Fibroblast of lung (primary cell): ENCODE measurements at places on chromosomes 13 and 19.

DNA sequence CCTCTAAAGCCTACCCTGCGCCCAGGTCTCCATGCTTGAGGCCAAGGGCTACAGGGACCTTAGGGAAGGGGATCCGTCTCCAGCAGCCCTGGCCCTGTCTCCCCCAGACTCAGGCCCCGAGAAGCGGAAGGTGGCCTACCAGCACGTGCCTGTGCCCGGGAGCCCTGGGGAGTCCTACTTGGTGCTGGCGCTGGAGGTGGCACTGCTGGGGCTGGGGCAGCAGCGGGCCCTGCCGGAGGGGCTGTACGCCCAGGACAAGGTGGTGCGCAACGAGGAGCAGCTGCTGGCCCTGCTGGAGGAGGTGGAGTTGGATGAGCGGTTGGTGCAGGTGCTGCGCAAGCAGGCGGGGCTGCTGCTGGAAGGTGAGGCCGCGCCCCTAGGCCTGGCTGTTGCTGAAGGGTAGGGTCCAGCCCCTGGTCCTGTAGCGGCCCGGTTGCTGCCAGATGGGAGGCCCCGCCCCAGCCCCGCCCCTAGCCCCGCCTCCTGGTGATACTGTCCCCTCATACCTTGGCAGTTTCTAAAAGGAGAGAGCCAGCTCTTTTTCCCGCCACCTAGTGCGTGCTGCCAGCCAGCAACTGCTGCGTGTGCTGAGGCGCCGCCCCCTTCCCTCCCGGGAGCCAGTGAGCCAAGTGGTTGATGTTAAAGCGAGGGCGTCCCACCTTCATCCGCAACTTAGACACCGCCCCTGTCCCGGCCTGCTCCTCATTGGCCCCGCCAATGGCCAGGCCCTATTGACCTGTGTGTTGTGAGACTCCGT is 22.6 kb downstream of the ZSWIM4 start:
- no peak for DNase-seq

DNA sequence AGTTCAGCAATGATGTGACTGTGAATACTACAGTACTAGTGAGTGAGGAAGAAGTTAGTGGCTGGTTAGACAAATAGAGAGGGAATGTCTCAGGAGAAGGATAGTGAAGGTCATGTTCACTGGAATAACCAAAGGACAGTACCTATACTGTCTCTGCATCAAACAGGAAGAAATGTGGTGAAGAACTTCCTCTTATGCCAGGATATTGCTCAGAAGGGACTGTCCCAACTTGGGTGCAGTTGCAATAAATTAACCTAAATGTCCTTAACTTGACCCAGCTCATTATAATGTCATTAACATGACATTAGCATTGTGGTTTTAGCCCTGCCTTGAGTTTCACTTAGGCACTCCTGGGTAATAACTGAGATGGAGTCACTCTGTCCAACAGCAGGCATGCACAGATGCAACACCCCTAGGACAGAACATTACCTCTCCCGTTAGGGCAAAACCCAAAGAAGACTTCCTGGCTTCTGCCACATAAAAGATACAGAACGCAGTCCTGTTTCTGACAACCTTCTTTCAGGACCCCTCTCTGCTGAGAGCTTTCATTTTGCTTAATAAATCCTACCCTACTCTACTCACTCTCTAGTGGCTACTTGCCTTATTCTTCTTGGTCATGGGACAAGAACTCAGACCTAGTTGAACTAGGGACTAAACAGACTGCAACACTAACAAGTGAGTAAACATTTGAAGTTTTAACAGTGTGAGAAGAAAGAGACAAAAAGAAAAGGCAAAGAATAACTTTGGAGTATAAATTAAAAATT is 1591.6 kb upstream of the MIR17HG start:
- DNase-seq, result no peak

DNA sequence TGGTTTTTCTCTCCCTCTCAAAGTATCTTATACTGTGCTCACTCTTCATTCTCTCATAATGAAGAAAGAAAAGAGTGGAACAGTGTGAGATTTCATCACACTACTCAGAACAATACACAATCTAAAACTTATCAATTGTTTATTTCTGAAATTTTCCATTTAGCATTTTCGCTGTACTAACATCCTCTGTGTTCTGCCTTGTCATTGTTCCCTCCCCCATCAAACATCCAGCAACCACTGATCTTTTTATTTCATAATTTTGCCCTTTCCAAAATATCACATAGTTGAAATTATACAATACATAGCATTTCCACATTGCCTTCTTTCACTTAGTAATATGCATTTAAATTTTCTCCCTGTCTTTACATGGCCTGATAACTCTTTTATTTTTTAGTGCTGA is 658.7 kb downstream of the SLITRK1 start:
- no peak for DNase-seq

DNA sequence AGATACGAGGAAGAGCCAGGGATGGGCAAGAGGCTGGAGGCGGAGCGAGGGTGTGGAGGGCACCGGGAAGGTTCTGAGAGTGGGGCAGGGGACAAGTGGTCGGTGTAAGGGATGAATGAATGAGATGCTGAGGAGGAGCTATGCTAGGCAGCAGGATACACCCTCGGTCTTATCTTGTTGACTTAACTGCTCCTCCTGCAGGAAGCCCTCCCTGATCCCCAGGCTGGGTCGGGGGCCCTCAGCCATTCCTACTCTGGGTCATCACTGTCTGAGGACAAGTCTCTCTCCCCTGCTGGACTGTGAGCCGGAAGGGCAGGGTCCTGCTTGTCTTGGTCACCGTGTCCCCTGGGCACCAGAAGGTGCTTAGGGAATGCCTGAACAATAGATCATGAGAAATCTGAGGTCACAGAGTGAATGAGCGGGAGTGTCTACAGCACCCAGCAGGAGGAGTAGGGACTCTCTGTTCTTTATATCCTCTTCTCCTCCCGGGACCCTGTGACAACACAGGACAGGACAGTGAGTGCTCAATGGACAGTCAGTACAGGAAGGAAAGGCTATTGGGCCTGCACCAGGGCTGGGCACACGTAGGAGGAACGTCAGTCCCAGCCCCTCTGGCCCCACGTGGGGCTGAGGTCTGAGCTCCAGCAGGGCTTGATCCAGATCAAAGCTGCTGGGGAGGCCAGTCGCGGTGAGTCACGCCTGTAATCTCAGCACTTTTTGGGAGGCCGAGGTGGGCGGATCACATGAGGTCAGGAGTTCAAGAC is 6.5 kb downstream of the NKPD1 start:
- peak; percentile 84 for DNase-seq

- DNase-seq, result no peak
Observed at GRCh38 chr19:49744946-49745381, 18.1 kb downstream of the TSKS start.

GRCh38 chr13:98364647-98365046 is 187.6 kb upstream of the RNF113B start:
- DNase-seq, result no peak

DNA sequence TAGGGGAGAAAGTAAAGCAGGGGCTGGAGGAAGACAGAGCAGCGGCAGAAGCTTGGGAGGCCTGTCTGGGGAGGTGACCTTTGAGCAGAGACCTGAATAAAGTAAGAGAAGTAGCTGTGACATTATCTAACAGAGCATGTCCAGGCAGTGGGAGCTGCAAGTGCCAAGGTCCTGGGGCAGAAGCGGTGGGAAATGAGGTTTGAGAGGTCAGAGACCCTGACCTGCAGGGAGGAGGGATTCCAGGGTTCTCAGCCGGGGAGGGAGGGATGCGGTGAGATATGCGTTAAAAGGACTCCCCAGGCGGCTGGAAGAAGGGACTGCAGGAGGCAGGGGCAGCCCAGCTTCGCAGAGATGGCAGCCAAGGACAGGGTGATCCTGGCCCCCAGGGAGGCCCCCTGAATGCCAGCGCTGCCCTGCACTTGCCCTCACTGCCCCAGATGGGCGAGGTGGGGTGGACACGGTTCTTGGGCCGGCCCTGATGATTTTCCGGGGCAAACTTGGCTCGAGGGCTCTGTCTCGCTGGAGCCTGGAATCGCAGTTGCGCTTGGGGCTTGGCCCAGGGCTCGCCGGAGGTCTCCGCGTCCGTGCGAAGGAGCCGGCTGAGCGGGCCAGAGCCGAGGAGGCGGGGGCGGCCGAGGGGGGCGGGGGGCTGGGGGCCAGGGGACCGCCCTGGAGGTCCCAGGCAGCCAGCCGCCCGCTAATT is 3.2 kb downstream of the CRLF1 start:
- no peak for DNase-seq

DNA sequence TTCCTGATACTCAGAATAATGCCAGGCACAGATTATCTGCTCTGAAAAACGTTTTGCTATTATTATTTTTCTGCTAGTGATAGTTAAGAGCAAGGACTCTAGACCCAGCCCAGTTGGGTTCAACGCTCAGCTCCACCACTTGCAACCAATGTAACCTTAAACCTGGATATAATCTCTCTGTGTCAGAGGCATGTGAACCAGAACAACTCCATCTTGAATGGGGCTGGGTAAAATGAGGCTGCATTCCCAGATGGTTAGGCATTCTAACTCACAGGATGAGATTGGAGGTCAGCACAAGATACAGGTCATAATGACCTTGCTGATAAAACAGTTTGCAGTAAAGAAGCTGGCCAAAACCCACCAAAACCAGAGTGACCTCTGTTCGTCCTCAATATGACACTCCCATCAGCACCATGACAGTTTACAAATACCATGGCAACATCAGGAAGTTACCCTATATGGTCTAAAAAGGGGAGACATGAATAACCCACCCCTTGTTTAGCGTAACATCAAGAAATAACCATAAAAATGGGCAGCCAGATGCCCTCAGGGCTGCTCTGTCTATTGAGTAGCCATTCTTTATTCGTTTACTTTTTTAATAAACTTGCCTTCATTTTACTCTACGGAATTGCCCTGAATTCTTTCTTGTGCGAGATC is 13.6 kb downstream of the FAM187B start:
- no peak for DNase-seq

DNA sequence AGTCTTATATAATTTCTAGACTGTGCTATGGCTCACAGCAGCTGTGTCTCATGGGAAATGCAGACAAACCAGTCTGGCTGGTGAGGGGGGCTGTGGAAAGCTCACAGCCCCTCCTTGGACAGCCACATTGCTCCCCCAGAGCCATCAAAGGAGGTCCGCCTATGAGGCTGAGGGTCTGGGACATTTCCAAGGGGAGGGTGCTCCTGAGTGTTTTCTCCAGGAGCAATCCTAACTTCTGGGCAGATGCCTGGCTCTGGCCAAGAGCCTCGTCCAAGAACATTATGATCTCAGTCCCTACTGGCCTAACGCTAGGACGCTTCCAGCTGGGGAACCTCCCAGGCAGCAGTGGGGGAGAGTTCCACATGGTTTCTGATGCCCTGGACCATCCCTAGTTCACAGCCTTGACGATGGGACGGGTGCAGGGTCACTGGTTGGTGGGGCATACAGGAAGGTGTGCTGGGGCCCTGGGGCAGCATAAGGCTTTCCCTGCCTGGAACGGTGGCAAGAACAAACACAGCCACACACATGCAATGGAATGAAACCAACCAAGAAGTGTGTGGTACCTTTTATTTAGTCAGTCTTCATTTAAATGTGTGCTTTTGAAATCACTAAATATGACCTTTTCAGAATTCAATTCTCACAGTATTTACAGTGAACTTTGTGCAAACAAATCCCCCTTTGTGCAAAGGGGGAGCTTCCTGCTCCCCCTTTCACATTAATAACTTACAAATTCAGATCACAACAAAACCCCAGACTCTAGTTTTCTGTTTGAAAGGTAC is 60.6 kb downstream of the CDADC1 start:
- peak; percentile 55 for DNase-seq

- no peak for DNase-seq
Observed at GRCh38 chr19:2115324-2115723, 18.6 kb downstream of the IZUMO4 start.

GRCh38 chr19:45879055-45879454 is 6.9 kb downstream of the IRF2BP1 start:
- DNase-seq, result no peak

- no peak for DNase-seq
Observed at GRCh38 chr13:50214514-50214913, 199.3 kb downstream of the KCNRG start.

- DNase-seq, result no peak
Observed at GRCh38 chr19:33442706-33443105, 69.2 kb downstream of the CEBPG start.

GRCh38 chr13:105997581-105998550 is 537.6 kb downstream of the EFNB2 start:
- peak; percentile 43 for DNase-seq
